ENCODE measurements at places on chromosomes 4 and X. TPM values are rescaled to one million over a fixed set of nuclear protein-coding genes. Genes with fewer than 3 reads are reported as not detected.

Gene REPS2
- total RNA-seq = 10.9 TPM

Gene FAT4
- 62.8 TPM for total RNA-seq

Gene ATP1B4
- not detected for total RNA-seq

Gene DGKK
- not detected for total RNA-seq

Gene SLC25A31
- total RNA-seq = not detected

DNA sequence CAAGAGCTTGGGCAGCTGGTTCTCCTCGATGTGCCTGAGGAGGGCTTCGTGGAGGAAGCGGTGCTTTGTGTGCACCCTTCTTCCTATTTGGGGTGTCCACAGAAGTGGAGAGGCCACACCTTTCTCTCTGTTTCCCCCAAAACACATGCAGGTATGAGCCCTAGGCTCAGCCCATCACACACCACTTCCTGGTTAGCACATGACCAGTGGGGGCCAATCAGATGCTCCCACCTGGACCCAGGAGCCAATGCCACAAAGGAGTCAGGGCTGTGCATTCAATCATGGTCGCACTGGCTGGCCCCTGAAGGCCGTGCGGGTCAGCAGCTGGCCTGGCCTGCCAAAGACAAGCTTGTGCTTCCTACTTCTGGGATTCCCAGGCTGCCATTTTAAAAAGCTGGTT, 51.4 kb downstream of the PPP2R2C start:
- DNase-seq = no peak

- no peak for DNase-seq
These were observed 74.1 kb downstream of the BANK1 start for GRCh38 chr4:101864660-101865059.

- no peak for DNase-seq
These were observed 13.4 kb downstream of the EVC start for GRCh38 chr4:5724377-5724776.

- DNase-seq = no peak
These were observed 85.7 kb downstream of the POU3F4 start for GRCh38 chrX:83593634-83594294.

DNA sequence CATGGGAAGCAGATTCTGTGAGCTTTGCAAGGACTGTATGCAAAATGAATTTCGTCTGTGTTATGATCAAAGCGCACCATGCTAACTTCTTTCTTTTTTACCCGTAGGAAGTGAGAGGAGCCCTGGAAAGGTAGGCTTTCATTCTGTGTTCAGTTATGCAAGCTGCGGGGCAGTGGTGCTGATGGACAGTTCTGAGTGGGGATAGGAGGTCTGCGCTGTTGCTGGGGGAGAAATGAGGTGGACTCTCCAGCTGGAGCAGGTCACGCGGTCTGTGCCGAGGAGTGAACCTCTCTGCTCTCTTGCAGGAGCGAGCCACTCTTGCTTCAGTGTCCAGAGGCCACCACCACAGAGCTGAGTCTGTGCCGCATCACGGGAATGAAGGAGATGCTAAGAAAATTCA, 4.5 kb downstream of the TRIML1 start:
- DNase-seq = no peak

DNA sequence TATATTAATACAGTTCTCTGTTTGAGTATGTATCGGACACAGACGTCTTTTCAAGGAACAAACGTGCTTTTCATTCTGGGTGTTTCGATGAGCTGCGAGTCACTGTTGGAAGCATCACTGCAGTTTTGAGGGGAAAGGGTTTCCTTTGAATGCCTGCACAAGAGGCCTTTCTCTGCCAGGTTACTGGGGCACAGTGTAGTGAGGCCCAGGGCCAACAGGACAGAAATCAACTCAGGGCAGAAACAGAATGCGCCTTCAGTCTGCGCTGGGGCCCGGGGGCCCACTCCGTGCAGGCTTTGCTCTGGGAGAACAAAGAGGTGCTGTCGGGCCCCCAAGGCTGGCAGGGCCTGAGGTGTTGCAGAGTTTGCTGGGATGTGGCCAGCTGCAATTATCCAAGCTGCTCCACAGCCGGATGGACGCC, 2.3 kb upstream of the PPP2R3B start:
- peak; percentile 78 for DNase-seq

DNA sequence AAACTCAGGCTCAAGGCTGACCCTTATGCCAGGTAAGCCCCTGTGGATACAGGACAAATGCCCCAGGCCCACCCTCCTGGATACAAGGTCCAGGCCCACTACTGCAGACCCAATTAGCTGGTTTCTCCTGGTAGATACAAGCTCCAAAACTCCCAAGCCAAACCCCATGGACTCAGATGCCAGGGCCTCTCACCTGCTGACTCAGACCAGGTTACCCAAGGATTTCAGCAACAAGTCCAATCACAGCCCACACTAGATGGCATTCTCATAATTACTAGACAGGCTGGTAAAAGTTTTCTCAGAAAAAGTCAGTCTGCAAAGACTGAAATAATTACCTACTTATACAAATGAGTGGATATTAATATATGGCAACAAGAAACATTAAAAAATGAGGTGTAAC, 87.0 kb downstream of the KLF8 start:
- DNase-seq = no peak

GRCh38 chr4:134773497-134774000, 572.0 kb upstream of the PABPC4L start:
- no peak for DNase-seq

GRCh38 chr4:39658756-39659155, 20.1 kb upstream of the SMIM14 start:
- no peak for DNase-seq

GRCh38 chr4:137558951-137559350, 26.7 kb upstream of the PCDH18 start:
- DNase-seq = no peak

- DNase-seq = no peak
These were observed 69.6 kb downstream of the HOPX start for GRCh38 chr4:56611501-56611900.

- no peak for DNase-seq
These were observed 5.2 kb upstream of the CXCL2 start for GRCh38 chr4:74104145-74104544.

- no peak for DNase-seq
These were observed 164.6 kb downstream of the PRKX start for GRCh38 chrX:3548765-3549391.

DNA sequence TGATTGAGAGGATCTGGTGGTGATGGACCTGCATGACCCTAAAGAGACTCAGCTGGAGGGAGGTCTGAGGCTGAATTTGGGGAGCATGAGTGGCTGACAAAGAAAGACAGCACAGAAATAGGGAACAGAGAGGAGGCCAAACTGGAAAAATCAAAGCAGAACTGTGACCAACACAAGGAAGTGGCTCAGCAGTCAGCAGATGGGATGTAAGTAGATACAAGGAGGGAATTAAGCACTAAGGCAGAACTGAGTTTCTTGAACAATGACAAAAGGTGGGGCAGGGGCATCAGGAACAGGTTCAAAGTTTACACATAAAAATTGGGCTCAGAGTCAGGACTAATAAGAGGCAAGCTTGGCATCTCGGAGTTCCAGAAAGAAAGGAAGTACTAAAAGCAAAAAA, 144.3 kb upstream of the KLF3 start:
- DNase-seq = no peak

GRCh38 chrX:19855700-19856381, 31.6 kb downstream of the SH3KBP1 start:
- DNase-seq = no peak

DNA sequence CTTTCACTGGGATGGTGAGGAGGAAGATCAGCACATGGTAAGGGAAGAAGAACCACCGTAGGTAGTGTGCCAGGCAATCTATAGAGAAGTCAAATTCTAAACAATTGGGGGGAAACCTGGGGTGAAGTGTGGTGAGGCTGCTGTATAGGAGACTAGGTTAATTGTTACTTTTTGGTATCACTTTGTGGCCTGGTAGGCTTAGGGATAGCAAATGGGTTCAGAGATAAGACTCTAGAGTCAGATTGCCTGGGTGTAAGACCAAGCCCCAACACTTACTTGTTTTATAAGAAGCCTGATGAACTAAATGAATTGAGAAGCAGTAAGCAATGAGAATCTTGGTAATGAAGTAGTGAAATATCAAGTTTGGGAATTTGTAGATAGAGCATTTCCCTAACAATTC, 8.7 kb downstream of the SMAD1 start:
- DNase-seq = no peak
